ENCODE measurements at places on chromosomes 16 and 17. TPM values are rescaled to one million over a fixed set of nuclear protein-coding genes. Genes with fewer than 3 reads are reported as not detected.

LIMD2 gene
- polyA plus RNA-seq, result 21.9 TPM

NTN1 gene
- 2.1 TPM for polyA plus RNA-seq

SLC5A2 gene
- polyA plus RNA-seq, result 47.7 TPM

FMNL1 gene
- 6.5 TPM for polyA plus RNA-seq

SBK1 gene
- polyA plus RNA-seq, result 17.5 TPM

VAT1L gene
- polyA plus RNA-seq, result 5.0 TPM

COG4 gene
- polyA plus RNA-seq, result 63.5 TPM

KRTAP4-1 gene
- polyA plus RNA-seq, result not detected

EME1 gene
- 9.7 TPM for polyA plus RNA-seq

FKBP10 gene
- polyA plus RNA-seq, result 132 TPM

AGRP gene
- 0.47 TPM for polyA plus RNA-seq

ZG16B gene
- polyA plus RNA-seq, result 0.64 TPM

SRCAP gene
- 41.2 TPM for polyA plus RNA-seq

C16orf78 gene
- not detected for polyA plus RNA-seq

LGALS9B gene
- not detected for polyA plus RNA-seq

FBXW10 gene
- polyA plus RNA-seq, result 0.82 TPM

IQCK gene
- 44.7 TPM for polyA plus RNA-seq

SSTR5 gene
- polyA plus RNA-seq, result 0.29 TPM

TM4SF5 gene
- polyA plus RNA-seq, result 2.1 TPM

RNU2-1 gene
- 0.96 TPM for polyA plus RNA-seq

SLC52A1 gene
- 0.47 TPM for polyA plus RNA-seq

EVI2A gene
- 1.1 TPM for polyA plus RNA-seq

DNA sequence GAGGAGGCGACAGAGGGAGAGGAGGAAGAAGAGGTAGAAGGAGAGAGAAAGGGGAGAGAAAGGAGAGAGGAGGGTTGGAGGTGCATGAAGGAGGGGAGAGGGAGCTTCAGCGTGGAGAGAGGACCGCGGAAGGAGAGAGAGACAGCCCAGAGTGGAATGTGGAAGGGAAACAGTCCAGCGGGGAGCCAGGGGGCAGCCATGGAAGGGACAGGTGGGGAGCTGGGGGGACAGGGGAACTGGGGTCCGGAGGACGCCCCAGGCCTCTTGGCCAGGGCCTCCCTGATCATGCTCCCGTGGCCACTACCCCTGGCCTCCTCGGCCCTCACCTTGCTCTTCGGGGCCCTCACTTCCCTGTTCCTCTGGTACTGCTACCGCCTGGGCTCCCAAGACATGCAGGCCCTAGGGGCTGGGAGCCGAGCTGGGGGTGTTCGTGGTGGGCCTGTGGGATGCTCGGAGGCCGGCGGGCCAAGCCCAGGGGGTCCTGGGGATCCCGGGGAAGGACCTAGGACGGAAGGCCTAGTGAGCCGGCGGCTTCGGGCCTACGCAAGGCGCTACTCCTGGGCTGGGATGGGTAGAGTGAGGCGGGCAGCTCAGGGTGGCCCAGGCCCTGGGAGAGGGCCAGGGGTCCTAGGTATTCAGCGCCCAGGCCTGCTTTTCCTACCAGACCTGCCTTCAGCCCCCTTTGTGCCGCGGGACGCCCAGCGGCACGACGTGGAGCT, 759 bp downstream of the ASPHD1 start:
- DNase-seq, result no peak

DNA sequence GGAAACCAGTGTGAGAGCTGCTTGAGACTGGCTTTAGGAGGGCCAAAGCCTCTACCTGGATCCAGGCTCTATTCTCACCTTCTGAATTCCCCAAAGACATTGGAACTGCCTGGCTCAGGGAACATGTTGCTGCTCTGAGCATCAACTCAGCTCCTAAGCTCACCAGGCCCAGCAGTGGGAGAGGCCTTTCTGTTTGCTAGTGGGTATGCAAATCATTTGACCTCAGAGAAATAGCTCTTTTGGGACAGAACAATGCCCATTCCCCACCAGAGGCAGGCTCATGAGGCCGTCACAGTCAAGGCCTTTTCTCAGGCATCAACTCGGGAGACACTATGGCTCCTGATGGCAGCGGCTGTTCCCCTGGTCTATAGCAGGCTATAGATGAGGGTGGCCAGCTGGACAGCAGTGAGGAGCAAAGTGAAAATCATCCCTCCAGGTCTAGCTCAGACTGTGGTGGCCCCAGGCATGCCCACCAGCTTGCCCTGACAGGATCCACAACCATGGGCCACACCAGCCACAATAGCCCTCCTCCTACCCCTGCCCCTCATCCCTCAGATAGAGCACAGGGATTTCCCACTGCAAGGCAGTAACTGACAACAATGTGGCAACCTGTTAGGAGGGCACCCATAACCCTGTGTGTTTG, 30.4 kb upstream of the GFOD2 start:
- no peak for DNase-seq

GRCh38 chr17:33804401-33804800, 450.7 kb upstream of the CCL2 start:
- no peak for DNase-seq

DNA sequence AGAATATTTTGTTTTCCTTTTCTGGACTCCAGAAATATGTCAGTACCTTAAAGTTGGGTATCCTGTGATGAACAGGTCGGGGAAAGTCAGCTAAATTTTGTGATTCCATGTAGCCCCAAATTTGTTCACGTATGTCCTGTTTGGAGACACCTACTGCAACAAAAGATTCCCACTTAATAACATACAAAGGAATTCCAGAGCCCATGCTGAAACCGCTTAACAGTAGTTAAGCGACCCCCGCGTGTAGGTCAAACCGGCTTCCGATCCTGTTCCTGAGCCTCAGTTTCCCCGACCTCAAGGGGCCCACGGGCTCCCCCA, 477 bp downstream of the MTHFSD start:
- no peak for DNase-seq

DNA sequence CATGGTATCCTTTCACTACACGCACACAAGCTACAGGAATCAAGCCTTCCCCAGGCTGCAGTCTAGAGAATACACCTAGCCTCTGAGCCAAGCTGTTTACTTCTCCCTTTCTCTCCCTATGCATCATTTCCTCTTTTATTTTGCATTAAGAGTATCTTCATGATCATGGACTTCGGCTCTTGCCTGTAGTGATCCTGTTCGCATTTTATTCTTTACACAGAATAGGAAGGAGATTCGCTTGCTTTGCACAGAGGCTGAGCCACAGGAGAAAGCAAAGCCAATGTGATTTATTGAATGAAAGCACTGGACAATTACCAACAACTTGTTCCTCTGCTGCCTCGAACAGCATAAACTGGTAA, 172.7 kb downstream of the ANKFN1 start:
- no peak for DNase-seq

GRCh38 chr16:86322806-86323205, 187.5 kb upstream of the FOXF1 start:
- no peak for DNase-seq

DNA sequence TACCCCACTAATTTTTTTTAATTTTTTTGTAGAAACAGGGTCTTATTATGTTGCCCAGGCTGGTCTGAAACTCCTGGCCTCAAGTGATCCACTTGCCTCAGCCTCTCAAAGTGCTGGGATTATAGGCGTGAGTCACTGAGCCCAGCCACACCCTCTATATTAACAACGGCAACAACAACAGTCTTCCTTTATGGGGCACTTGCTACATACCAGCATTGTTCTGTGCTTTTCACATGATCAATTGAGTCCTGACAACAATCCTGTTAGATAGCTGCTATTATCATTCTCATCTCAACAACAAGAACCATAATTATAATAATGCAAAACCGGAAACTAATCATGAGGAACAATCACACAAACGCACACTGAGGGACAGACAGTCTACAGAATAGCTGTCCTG, 12.6 kb upstream of the ARL5C start:
- DNase-seq, result no peak

GRCh38 chr16:69860233-69861231, 90.6 kb upstream of the CLEC18A start:
- DNase-seq, result no peak

DNA sequence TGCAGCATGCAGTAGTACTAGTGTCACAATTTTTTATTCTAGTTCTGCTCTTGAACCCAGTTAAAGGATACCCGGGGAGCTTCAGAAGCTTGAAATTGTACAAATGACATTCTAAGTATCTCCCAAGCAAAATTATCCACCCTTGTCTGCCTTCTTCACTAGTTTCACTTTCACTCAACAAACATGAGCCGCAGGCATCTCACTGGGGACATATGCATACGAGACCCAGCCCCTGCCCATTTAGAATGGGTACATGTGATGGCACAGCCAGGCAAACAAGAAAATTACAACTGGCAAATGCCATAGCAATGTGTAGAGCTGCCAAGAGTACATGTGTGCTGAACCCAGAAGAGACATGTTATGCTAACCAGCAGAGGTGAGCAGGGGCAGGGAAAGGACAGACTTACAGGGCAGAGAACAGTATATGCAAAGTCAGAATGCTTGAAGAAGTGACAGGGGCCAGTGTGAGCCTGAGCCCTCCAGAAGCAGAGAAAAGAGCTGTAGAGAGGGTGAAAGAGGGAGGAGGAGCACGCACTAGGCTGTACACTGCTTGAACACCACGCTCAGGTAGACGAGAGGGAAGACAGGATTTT, 8.3 kb downstream of the GINS2 start:
- no peak for DNase-seq

- DNase-seq, result no peak
Measured at GRCh38 chr16:17101646-17102045, 369.1 kb downstream of the XYLT1 start.

- DNase-seq, result no peak
Measured at GRCh38 chr17:2502871-2503580, 8.7 kb downstream of the METTL16 start.

- DNase-seq, result no peak
Measured at GRCh38 chr16:67714522-67714921, 4.6 kb downstream of the GFOD2 start.

DNA sequence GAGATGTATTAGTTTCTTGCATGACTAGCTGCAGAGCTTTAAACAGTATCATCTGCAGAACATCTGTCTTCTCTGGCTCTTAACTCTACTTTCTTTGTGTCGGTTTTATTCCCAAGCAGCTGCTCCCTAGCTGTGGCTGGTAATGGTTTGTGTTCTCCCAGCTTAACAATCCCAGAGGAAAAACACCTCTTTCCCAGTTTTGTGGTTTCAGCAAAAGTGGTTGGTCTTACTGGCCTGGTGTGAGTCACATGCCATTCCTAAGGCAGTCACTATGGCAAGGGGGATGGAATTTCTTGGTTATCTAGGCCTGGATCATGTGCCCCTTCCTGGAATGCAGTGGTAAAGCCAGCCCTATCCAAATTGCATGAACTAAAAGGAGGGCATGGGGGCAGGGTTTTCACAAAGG, 27.5 kb downstream of the OMG start:
- DNase-seq, result no peak

DNA sequence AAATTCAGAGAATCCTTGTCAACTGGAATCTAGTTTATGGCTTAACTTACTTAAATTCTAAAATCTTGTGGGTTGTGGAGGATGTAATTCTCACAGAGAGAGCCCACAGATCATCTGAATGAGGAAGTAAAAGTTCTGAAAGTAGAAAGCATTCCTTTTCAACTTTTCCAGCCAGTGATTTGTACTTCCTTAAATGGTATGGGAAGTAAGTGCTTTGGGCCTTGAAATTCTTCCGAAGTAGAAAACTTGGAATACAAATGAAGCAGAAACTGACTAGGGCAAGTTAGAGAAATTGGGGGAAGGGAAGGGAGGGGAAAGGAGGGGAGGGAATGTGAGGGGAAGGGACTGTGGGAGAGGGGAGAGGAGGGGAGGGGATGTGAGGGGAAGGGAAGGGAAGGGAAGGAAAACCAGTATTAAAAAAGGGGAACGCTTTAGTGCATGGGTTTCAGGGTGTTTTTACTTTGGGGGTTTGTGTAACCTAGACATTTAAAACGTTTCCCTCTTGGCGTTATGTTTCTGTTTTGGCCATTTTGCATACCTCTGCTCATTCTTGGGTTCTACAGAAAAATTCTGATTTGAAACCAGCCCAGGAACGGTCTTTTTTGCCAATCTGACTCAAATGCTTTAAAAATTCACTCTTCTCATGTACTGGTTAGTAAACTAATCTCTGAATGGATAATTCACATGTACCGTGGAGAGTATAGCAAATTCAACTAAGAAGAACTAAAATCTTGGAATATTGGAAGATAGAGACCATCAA, 15.5 kb upstream of the SNTB2 start:
- peak; percentile 48 for DNase-seq

DNA sequence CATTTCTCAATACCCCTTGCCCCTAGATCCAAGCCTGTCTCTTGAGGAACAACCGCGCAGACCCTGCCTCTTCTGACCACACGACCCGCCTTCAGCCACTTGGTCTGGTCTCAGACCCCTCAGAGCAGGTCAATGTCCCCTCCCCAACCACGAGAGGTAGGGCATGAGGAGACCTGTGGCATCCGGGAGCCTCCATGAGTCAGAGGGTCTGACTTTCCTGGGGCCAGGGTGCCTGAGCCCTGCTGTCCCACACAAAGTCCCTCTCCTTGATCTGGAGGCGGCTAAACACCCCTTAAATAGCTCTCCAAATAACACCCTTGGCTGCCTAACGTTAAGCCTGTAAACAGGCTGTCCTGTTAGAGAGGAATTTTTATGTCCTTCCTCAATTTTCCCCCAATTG, 5.1 kb downstream of the CARMIL2 start:
- no peak for DNase-seq

- no peak for DNase-seq
Measured at GRCh38 chr16:2586241-2586640, 48.4 kb downstream of the PDPK1 start.

GRCh38 chr17:76138234-76138895, 2.7 kb downstream of the FOXJ1 start:
- DNase-seq, result no peak

GRCh38 chr17:48413613-48414405, 16.2 kb downstream of the SKAP1 start:
- no peak for DNase-seq

DNA sequence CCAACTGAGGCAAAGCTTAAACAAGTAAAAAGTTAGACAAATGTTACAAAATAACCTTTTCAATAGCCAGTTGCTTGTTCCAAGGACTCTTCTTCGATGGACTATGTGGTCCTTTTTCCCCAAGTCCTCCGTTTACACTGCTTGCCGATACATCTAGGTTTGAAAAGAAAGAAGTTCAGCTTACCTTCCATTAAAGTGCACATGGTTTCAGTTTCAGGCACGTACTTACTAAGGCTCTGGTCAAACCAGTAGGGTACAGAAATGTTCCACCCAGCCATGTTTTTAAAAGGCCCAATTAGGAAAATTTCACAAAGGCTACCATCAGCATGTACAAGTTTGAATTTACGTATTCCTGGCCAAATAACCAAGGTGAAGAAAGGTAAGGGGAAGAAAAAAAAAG, 2.1 kb downstream of the SRSF2 start:
- DNase-seq, result no peak

- DNase-seq, result no peak
Measured at GRCh38 chr16:84526794-84527531, 22.5 kb upstream of the MEAK7 start.

GRCh38 chr16:53334581-53334980, 99.7 kb upstream of the RBL2 start:
- no peak for DNase-seq

- no peak for DNase-seq
Measured at GRCh38 chr17:19346351-19347255, 15.9 kb downstream of the B9D1 start.

DNA sequence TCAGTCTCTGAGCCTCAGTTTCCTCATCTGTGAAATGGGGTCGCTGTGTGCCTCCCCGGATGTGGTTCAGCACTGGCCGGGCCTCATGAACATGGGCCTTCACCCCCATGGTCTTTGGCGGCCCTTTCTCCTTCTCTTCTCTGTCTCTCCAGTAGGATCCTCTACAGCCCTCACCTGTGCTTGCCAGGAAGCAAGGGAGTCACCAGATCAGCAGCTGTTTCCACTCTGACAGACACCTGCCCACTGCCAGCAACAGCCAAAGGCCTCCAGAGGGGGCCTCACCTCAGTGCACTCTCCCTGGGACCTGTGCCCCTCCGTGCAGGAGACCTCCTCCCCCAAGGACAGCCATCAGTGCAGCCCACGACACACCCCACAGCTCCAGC, 89.4 kb downstream of the C16orf78 start:
- no peak for DNase-seq

All from left renal cortex interstitium (tissue), 4 donors.